Dermis blood vessel endothelial cell (primary cell): ENCODE measurements at places on chromosomes 12 and 14.

DNA sequence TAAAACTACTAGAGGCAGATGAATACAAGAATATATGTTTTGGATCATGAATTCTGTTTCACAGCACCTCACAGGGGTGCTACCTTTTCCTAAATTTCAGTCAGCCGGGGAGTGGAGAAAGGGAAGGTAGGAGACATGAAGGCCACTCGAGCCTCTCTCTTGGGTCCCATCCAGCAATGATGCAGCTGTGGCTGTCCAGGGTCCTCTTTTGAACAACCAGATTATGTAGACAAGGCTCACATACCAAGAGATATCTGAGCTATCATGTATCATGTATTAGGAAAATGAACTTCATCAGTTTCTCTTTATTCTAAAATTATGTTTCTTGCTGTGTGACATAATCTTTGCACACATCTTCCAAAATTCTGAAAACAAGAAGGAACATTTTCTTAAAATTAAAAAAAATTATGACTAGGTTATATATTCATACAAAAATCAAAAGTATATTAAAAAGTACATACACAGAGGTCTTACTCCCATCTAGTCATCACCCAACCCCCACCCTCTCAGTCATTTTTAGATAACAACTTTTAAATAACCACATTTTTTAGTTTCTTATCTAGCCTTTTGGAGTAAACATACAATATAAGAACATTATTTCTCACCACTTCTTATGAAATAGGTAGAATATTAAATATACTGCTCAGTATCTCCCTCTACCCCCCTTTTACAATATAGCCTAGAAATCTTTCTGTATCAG, 88.7 kb downstream of the ACADS start:
- no peak for DNase-seq

DNA sequence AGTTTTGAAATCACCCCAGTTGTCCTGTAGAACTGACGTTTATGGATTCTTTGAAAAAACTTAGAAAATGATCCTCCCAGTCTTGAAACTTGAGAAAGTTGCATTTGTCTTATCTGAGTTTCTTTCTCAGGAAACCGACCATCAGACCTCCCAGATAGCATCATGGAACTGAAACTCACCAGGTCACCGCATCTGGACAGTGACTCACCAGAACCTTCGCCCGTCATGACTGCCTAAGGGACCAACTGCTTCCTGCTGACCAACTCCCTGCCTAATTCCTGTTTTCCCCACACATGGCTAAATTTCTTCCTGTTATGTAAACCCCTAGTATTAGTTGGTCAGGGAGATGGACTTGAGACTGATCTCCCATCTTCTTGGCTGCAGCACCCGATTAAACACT, 175.7 kb downstream of the RIMBP2 start:
- no peak for DNase-seq

DNA sequence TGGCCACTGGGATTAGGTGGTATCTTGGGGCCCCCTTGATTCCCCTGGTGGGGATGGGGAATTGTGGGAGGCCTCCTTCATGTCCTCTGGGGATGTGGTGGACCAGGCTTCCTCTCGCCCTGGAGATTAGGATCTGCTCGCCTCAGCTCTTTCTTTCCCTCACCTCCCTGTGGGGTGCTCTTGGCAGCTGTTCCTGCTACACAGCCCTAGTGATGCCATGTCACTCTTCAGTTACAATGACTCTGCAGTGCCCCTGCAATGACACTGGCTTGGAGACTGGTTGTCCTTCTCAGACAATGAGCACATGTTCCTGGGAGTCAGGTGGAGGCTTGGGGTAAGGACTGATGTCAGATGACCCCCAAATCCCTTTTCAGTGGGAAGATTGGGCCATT, 83.9 kb downstream of the ADCK1 start:
- no peak for DNase-seq

DNA sequence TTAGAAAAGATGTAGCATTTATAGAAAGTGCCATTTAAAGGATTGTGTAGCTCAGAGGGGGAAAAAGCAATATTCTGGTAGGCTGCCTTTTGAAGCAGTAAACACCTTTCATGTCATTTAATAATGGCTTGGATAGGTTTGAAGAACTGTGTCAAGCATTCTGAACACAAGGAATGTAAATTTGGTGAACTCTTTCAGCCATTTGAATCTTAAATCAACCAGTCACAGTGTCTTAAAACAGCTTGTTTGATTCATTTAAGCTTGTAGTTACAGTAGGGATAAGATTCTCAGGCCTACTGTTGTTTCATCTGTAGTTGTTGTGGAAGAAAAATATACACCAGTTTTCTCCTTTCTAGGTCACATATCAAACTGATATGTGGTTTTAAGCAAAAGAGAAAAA, 299.4 kb upstream of the NOVA1 start:
- no peak for DNase-seq

DNA sequence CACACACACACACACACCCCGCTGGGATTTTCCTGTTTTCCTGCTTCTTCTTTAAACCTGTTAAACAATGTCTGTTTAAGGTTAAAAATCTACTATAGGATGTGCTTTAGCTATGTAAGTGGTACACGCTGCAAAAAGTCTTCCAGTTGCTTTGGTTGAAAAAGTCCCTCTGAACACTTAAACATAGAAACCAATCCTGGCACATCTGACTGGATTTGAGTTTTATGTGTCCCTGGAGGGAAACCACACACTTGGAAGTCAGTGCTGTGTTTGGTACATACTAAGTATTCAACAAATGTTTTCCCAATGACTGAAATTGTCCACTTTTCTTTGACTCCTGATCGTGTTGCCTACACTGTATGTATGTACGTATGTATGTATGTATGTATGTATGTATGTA, 22.0 kb downstream of the CFL2 start:
- no peak for DNase-seq

DNA sequence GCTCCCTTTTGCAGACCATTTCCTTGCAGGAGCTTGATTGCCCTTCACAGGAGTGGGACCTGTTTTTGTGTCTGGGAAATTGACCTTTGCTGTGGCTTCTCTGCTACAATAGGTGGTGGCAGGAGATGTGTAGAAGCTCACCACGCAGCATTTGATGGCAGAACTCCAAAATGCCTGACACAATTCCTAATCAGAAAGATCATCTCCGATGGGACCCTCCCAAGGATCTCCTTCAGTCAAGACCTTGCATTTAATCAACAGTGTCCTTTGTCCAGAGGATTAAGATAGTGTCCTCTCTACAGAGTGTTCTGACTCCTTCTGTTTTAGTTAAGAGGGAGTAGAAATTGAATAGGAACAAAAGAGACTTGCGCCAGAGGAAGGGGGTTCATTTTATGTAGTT, 83.6 kb upstream of the DDHD1 start:
- DNase-seq = peak; percentile 53

GRCh38 chr12:87935216-87935615, 94.0 kb downstream of the C12orf50 start:
- no peak for DNase-seq

DNA sequence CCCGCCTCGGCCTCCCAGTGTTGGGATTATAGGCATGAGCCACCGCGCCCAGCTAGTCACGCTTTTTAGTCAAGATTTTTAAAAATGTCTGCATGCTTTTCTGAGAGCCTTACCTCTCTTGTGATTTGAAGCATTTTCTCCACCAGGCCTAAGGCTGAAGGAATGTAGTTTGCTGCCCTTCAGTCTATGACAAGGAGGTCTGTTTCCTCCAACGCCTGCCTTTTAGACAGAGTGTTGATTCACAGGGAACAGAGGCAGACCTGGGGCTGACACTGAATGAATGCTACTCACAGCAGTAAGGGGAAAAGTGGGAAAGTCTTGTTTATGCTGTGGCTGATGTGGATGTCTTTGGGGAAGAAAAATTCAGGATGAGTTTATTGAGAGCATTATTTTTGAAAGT, 27.2 kb upstream of the MDM2 start:
- no peak for DNase-seq
